ENCODE measurements at places on chromosomes 13 and 19.

DNA sequence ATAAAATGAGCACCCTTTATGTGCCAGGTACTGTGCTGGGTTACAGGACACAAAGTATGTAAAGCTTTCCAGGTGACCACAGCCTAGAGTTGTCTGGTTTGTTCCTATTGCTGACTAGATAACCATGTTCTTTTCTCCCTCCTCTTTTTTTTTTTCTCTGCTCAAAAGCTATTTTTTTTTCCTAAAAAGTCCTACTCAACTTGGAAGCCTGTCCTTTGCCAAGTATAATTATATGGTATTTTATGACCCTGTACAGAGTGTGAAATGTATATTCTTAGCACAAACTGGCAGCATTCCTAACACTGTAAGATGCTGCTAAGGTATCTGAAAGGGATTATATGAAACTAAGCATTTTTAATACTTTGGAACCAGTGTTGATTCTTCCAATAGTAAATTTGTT is 171.0 kb downstream of the GPC6 start:
- no peak for DNase-seq

- no peak for DNase-seq
Observed at GRCh38 chr13:77868717-77869116, 49.9 kb downstream of the EDNRB start.

GRCh38 chr13:76522083-76522755 is 364.0 kb downstream of the KCTD12 start:
- DNase-seq, result no peak

DNA sequence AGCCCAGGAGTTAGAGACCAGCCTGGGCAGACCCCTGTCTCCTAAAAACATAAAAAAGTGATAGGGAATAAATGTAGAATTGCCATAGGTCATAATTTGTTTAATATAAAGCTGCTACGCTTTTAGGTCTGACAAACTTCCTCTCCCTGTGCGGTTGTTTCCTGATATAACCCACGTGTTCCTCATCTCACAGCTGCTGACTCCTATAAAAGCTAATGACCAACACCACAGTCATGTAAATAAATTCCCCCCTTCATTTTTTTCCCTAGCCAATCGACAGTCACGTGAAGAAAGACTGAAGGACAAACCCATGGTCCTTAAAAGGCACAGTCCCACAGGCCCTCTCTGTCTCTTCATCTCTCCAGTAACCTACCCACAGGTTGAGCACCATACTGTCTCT is 27.5 kb downstream of the ZNF266 start:
- no peak for DNase-seq

- DNase-seq, result no peak
Observed at GRCh38 chr19:53910170-53910518, 1.1 kb downstream of the CACNG7 start.

GRCh38 chr19:2332341-2333026 is 4.0 kb downstream of the SPPL2B start:
- peak; percentile 87 for DNase-seq

- DNase-seq, result peak; percentile 35
Observed at GRCh38 chr19:18894254-18895037, 1.5 kb downstream of the CERS1 start.

DNA sequence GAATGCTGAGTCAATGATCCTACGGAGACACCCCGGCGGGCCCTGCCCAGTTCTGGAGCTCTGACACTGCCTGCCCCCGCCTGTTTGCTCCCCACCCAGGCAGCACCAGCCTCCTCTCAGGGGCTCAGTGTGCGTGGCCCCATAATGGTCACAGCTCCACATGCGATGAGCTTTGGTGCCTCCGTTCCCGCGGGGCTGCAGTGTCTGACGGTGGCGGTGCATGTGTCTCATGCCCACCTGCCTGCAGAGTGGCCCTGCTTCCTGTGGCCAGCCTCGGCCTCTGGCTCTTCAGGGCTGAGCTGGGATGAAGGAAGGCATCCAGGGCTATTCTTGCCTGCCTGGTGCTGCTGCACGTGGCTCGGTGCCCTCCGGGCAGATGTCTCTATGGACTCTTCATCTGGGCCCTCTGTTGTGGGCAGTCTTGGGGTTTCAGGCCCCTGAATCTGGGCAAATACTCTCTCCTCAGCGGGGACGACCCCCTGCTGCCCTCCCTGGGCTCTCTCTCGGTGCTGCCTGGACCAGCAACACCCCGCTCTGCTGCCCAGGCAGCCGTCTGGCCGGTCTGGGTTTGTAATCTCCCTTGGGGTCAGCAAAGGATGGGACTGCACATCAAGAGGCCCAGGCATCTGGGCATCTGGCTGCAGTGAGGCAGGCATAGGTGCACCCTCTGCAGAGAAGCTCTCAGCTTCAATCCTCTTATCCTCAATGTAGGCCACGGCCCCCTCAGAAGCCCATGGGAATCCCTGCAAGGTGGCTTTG is 19.3 kb upstream of the TMEM255B start:
- no peak for DNase-seq

DNA sequence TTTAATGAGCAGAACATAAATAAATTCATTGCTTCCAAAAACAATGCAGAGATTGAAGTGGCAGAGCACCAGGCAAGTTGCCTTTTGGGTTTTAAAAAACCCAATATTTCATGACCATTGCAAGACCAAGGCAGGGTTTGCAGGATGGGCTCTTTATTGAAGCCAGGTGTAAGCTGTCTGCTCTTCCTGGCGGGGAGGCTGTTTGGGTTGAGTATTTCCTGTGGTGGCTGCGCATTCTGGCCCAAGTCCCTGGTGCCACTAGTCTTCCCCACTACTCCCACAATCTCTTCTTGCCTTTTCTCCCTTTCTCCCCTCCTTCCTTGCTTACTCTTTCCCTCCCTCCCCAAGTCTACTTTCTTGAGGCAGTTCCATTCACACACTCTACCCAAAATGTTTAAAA is 116.4 kb downstream of the AKAP11 start:
- DNase-seq, result no peak

DNA sequence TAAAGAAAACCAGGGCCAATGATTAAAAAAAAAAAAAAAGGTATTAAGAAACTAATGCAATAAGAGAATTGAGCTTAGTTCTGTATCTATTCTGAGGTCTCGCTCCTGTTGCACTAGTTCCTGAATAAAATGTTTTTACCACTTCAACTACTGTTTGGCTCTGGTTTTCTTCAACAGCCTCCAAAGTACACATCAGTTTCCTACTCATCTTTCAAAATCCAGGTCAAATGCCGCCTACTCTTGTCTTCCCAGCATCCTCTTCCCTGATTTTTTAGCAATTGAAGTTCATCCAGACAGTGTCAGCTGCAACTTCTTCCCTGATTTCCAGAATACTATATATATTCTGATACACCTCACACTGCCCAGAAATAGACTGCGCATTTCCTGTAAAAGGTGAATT is 1.4 kb upstream of the RCBTB1 start:
- no peak for DNase-seq

- DNase-seq, result no peak
Observed at GRCh38 chr19:49387936-49388372, at the start of gene KASH5. Gene KASH5 (plus strand): TSS chr19:49388249. CDS start chr19:49390884, 2,635 bp downstream.

- no peak for DNase-seq
Observed at GRCh38 chr13:109207622-109208021, 578.2 kb downstream of the MYO16 start.

- DNase-seq, result peak; percentile 44
Observed at GRCh38 chr13:59391696-59392095, 772.0 kb downstream of the DIAPH3 start.

GRCh38 chr13:39904959-39905358 is 249.5 kb downstream of the COG6 start:
- no peak for DNase-seq

GRCh38 chr13:56102641-56103040 is 1038.1 kb upstream of the PRR20A start:
- DNase-seq, result no peak

DNA sequence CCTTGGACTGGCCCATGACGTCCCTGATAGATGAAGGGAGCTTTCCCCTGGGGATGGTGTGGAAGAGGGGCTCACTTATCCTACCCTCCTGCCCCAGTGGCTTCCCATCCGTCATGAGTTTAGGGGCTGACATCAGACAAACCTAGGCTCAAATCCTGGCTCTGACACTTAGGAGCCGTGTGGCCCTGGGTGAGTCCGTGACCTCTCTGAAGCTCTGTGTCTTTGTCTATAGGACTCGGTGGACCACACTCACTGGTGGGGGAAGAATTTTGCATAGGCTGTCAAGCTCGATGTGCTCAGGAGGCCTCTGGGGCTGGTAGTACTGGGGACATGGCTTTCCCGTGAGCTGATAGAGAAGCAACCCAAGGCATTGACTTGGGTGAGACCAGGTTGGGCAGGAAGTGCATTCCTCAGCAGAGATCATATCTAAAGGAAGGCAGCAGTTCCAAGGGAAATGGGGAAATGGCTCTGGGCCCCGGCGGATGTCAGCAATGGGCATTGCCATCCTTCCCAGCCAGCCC is 17.4 kb upstream of the AP1M2 start:
- DNase-seq, result no peak

DNA sequence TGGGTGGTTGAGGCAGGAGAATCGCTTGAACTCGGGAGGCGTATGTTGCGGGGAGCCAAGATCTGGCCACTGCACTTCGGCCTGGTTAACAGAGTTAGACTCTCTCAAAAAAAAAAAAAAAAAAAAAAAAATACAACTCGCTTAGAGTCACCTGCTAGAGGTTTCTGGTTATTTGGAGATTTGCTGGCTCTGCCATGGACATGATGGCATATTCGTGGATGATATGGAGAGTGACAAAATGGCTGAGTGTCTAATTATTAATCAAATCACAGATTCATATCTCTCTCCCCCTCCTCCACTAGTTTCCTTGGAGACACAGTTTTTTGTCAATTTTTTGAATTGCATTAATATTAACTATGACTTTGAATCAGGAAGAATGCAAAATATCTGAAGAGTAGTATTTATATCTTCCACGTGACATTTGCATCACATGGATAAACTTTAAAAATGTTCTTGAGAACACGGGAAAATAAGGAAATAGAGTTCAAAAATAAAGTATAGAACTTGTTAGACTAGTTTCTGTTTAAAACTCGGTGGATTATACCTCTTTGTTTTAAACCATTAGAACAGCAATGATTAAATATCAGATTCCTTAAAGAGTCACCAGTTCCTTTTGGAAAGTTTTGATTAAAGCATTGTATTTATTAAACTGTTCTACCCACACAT is 47.8 kb downstream of the KLF5 start:
- DNase-seq, result no peak

DNA sequence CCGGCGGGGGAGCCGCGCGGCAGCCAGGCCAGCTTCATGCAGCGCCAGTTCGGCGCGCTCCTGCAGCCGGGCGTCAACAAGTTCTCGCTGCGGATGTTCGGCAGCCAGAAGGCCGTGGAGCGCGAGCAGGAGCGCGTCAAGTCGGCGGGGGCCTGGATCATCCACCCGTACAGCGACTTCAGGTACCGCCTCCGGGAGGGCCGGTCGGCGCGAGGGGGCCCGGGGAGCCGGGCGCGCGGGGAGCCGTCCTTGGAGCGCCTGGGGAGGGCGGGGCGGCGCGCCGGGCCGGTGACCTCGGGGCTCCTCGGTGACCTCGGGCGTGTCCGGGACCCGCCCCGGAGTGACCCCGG is 690 bp downstream of the HCN2 start:
- peak; percentile 35 for DNase-seq

DNA sequence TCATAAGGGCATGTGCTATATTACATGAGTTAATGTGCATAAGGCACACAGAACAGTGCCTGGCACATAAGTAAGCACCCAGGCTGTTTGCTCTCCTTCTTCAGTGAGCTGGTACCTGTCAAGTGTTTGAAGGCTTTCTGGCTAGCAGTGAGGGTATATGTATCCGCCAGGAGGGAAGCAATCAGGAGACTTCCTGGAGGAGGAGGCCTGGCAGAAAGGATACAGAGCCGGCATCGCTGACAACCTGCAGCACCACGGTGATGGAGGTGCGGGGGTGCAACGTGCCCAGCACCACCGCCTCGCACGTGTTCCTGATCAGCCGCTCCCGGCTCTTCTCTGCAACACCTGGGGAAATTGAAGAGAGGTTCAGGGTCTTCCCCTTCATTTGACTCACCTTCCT is 5.5 kb downstream of the EXOSC5 start:
- no peak for DNase-seq

DNA sequence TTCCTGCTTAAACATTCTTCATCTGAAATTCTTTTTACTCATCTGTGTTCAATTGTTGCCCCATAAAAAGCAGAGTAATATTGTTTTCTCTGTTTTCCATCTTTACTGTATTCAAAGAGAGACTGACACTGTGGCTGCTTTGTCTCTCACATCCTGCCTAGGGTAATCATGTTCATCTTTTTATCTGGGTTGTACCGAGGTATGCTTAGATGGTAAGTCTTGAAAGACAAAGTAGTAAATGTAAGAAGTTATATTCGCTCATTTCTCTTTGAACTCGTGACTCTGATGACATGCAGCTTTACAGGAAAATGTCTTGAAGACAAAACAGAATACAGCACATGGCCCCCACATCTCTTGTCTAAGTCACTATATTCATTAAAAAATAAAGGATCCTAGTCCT is 20.0 kb upstream of the CYSLTR2 start:
- no peak for DNase-seq

GRCh38 chr13:67106502-67107057 is 123.6 kb downstream of the PCDH9 start:
- no peak for DNase-seq

DNA sequence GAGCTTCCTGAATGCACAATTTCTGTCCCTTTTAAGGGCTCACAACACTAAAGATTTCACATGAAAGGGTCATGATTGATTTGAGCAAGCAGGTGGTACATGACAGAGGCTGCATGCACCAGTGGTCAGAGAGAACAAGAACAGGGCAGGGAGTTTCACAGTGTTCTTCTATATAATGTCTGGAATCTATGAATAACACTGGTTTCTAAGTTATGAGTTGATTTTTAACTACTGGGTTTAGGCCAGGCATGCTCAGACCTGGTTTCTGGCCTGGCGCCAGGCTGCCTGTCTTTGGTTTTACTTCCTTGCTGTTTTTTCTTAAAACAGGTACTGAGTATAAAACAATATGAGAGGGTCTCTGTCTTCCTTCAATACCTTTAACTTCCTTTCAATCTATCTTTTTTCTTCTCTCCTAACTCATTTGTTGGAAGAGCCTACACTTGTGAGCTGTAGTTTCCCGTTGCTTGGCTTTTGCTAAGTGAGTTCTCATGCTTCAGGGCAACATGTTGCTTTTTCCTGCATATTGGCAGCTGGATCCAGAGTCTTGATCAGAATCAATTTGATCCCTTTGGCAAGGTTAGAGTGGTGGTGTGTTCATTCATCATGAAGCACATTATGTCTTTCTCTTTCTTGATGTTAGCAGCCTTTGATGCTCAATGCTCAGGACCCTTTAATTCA is 38.5 kb upstream of the FGF14 start:
- peak; percentile 69 for DNase-seq

GRCh38 chr13:109043636-109044035 is 414.2 kb downstream of the MYO16 start:
- DNase-seq, result no peak

- no peak for DNase-seq
Observed at GRCh38 chr19:4310247-4311121, 6.1 kb downstream of the FSD1 start.
